ENCODE measurements at places on chromosomes 16 and 17.

- DNase-seq: no peak
These were observed 524.6 kb downstream of the GRIN2A start for GRCh38 chr16:9657641-9658040.

GRCh38 chr17:58728798-58729197, 26.9 kb upstream of the PPM1E start:
- DNase-seq: no peak

GRCh38 chr16:2810651-2811050, 6.4 kb upstream of the PRSS21 start:
- DNase-seq: no peak

DNA sequence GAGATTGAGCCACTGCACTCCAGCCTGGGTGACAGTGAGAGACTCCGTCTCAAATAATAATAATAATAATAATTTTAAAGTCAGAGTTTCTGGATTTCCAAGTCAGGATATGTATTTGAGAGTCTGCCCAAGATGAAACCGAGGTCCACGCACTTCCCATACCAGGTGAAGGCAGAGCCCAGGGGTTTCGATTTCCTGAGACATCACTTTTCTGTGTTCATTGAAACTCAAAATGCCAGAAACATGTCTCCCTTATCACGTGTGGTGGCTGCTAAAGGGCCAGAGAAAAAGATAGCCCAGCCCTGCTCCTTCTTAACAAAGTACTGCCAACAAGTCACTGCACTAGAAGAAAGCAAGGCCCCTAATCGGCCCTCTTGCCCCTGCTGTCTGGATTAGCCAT, 9.8 kb upstream of the RNF157 start:
- no peak for DNase-seq

DNA sequence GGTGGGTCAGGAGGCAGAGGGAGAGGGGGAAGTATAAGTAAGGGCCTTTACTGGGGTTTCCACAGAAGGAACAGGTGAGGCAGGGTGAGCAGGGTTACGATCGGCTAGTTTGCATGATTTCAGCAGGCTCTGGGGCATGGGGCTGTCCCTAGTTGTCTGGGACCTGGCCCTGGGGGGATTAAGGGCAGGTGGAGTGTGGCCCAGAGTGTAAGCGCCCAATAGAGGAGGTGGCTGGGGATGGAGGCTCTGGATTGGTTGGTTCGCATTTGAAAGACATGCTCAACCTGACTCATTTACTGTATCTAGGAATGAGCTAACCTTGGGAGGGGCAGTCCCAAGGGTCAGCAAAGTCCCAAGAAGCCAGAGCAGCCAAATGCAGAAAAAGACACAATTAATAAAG, 230.3 kb downstream of the MAP2K4 start:
- no peak for DNase-seq

DNA sequence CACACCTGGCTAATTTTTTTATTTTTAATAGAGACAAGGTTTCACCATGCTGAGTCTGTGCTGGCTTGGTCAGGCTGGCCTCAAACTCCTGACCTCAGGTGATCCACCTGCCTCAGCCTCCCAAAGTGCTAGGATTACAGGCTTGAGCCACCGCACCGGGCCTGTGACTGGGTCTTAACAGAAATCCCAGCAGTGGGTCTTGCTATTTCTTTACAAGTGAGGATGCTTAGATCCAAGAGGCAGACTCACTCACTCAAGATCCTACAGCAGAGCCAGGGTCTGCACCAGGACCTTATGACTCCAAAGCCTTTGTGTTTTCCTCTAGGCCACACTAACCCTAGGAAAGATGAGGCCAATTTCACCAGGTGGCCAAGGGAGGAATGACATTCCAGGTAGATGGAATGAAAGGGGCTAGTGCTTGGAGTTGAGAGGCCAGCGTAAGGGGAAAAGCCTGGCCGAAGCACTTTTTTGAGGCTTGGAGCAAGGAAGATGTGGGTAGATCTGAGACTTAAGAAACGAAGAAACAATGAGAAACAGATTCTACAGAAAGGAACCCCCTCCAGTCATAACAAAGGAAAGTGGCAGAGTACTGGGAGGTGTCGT, 5.7 kb upstream of the STAT5A start:
- DNase-seq: no peak

GRCh38 chr16:50267651-50268050, 1.3 kb downstream of the ADCY7 start:
- DNase-seq: no peak

- DNase-seq: no peak
These were observed 168.3 kb downstream of the SEC14L1 start for GRCh38 chr17:77308861-77309726.

DNA sequence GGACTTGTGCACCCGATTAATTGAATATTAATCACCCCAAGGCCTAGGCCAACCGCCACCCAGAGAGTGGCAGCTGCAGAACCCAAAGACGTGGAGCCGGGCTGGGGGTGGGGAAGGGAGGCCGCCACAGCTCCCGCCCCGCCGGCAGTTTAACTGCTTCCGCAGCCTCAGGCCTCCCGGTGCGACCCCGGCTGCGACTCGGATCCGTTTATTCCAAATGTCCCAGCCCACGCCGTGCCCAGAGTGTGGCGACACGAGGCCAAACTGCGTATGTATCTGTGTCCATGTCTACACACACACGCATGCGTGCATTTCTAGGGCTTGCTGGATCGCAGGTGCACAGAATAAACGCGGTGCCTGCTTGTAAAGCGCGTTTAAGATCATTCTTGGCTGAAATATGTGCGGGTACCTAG, 802 bp upstream of the TOB1 start:
- DNase-seq: peak; percentile 93

DNA sequence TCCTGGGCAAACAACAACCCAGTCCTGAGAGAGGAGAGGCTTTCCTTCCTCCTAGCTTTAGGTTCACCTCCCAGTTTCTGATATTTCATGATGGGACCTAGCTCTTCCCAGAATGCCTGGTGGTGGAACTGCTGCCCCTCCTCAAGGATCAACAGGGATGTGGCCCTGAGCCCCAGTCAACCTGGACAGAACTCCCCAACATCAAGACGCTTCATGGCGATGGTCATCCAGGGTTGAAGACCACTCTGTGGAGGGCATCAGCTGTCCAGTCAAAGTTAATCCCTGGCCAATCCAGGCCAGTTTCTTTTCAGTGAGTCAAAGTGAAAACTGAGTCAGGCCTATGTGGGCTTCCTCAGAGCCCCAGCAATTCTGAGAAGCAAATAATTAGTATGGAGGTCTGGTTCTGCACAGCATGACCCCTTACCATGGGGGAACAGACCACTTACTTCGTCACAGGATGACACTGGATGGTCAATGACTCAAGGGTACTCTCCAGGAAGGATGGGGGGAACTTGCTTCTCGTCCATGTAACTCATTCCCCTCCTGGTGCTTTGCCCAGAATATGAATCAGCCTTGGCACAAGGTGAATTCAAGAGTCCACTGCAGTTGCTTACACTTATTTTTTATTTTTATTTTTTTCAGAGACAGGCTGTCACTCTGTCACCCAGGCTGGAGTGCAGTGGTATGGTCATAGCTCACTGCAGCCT, 14.7 kb upstream of the XYLT2 start:
- no peak for DNase-seq

DNA sequence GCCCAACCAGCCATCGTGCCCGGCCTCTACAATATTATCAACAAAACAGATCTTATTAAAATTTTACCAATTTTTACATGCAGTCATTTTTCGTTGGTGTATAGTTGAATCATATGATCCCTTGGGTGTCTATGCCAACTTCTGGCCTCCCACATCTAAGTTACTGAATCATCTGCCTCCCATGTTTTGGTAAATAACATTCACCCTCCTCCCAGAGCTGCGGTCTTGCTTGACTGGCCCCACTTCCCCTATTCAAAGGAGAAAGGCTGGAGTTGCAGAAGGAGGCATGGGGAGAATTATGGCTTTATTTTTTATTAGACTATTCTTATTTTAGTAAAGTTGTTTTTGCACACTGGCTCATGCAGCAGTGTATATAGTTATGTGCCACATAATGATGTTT, 18.5 kb upstream of the CCL23 start:
- no peak for DNase-seq

- DNase-seq: no peak
These were observed 13.9 kb upstream of the CLEC18C start for GRCh38 chr16:70159355-70160348.

- no peak for DNase-seq
These were observed 7.6 kb upstream of the LCAT start for GRCh38 chr16:67951485-67951884.

GRCh38 chr17:73713136-73713535, 68.9 kb upstream of the SDK2 start:
- no peak for DNase-seq

DNA sequence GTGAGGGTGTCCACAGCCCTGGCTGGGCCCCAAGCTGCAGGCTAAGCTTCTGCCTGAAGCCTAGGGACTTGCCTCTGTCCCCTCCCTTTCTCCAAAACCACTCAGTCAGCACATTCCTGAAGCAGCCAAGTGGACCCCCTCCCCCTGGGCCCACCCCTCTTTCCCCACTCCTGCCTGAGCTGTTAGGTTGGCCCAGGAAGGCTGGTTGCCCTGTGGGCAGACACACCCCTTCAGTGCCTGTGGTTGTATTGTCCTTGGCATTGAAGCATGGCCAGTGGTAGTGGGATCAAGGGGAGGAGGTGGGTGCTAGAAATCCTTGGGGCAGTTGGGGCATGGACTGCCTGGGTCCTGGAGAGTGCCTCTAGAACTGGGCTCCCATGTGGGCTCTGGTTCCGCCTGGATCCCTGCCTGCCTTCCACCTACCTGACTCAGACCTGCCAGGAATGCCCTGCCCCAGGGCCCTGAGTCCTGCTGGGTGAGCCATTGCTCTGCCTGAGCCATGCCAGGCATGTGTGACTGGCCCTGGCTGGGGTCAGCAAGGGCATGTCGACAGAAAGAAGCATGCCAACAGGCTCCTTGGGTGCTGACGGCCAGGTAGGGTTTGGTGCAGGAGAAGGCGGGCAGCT, 2.1 kb downstream of the TRAF4 start:
- peak; percentile 72 for DNase-seq

GRCh38 chr17:32936894-32937500, 9.0 kb downstream of the TMEM98 start:
- peak; percentile 68 for DNase-seq

DNA sequence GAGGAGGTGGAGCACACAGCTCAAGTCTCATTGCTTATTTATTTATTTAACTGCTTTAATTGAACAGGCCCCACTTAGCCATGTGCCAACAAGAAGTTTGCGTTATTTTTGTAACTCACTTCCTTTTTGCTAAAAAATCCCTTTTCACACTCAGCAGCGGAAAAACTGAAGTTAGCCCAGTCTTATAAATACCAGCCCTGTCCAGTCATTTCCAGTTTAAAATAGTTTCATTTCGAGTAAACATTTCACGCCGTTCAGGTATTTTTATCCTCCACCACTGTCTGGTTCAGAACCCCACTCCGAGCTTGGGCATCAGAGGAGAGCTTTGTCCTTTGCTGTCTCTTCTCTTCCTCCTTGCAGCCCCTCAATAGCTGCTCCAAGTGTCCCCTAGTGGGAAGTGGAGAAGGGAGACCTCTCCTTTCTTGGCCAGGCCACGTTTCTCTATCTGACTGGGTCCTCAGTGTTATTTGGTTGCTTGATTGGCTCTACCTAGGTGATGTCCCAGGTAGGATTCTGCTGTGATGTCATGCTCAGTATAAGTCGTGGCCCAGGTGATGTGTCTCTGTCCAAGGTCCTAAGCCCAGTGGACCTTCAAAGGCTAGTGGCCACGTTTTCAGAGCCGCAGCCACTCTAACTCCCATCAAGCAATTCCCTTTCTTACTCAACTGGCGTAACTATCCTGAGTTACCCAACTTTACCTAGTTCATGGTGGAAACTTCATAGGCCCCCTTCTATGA, 53.0 kb upstream of the GAS7 start:
- DNase-seq: no peak

DNA sequence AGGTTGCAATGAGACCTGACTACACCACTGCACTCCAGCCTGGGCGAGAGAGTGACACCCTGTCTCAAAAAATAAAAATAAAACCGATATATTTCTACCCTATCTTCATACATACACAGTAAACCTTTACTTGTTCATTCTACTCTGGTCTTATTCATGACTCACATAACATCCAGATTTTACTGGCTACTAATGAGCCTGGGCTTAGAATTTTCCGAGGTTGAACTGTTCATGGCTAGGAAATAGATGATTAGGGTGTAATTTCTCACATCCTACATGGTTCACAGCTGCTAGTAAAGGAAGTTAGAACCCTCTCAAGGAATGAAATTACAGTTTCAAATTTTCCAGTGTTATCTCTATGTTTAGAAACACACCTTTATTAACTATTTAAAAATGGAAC, 14.7 kb downstream of the GSPT1 start:
- no peak for DNase-seq

- DNase-seq: no peak
These were observed 3.2 kb downstream of the THRA start for GRCh38 chr17:40065769-40066510.

- no peak for DNase-seq
These were observed 53.7 kb downstream of the CACNG1 start for GRCh38 chr17:67098006-67098405.

- no peak for DNase-seq
These were observed 86.8 kb downstream of the CCT6B start for GRCh38 chr17:34874478-34874877.

DNA sequence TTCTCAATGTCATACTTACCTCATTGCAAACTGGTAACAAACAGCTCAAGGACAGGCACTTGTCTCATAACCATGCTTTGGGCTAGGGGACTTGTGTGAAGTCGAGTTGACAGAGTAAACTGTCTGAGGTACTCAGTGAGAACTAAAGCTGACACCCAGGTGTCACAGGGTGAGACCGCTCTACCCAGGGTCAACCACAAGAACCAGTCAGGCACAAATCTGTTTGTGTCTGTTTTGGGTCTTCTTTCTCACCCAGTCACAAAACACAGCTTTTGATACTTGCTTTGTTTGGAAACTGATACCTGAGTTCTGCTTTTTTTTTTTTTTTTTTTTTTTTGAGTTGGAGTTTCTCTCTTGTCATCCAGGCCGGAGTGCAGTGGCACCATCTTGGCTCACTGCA, 161.1 kb downstream of the STX8 start:
- no peak for DNase-seq

- no peak for DNase-seq
These were observed 66.7 kb downstream of the GTF3C1 start for GRCh38 chr16:27483088-27483437.

- no peak for DNase-seq
These were observed 69.6 kb upstream of the ATP2A3 start for GRCh38 chr17:4033751-4034251.

DNA sequence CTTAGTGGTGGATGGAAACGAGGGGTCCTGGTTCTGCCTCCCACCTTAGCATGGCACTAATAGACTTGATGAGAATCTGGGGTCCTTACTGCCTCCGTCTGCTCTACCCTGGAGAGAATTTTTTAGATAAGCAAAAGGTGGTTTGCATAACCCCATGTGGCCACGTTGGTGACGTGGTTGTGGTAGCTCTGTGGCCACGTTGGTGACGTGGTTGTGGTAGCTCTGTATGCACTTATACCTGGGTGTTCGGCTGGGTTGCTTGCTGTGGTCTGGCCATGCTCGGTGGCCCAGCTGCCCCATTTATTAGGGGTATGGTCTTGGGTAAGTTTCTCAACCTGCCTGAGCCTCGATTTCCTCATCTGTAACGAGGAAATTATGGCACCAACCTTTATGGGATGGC, 13.0 kb downstream of the SPIRE2 start:
- no peak for DNase-seq
